ENCODE measurements at places on chromosomes 7 and 10.

DNA sequence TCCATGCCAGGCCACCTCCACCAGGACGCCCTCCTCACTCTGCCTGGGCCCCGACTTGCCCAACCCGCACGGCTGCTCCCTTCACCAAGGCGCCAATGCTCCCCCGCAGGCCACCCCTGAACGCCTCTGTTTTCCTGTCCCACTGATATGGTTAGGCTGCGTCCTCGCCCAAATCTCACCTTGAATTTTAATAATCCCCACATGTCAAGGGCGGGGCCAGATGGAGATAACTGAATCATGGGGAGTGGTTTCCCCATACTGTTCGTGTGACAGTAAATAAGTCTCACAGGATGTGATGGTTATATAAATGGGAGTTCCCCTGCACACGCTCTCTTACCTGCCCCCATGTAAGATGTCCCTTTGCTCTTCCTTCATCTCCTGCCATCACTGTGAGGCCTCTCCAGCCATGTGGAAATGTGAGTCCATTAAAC is 29.8 kb downstream of the RSU1 start:
- DNase-seq = peak; percentile 60

DNA sequence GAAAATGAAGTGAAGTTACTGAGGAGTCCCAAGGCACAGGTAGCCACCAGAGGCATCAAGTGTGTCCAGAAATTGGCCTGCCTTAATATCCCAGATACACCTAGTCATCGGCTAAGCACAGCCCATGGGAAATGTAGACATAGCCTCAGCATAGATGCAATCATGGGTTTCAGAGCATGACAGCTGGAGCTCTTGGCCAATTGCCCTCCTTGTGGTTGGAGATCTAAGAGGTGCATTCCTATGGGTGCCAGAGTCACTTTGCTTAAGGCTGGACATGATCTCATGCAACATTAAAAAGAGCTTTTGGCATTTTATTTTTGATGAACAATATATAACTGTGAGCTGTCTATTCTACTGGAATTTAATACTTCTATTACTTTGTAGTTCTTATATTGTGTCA is 758.0 kb upstream of the LRRTM3 start:
- DNase-seq = no peak

DNA sequence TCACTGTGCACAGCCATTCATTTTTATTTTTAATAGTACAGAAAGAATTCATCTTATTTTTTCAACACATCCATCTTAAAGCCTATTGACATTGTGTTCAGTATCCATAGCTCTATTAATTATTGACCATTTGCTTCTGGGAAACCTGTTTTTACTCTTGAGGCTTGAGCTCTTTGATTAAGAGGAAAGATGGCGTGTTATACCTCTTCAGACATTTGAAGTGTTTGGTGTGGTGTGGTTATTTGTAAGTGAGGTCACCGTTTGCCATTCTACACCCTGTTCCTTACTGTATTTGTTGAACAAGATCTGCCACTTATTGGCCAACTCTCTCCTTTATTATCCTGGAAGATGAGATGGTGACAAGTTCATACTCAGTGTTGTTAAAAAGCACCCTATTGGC is 18.4 kb downstream of the C7orf57 start:
- no peak for DNase-seq

GRCh38 chr10:74500026-74500704 is 326.2 kb upstream of the KAT6B start:
- DNase-seq = no peak

DNA sequence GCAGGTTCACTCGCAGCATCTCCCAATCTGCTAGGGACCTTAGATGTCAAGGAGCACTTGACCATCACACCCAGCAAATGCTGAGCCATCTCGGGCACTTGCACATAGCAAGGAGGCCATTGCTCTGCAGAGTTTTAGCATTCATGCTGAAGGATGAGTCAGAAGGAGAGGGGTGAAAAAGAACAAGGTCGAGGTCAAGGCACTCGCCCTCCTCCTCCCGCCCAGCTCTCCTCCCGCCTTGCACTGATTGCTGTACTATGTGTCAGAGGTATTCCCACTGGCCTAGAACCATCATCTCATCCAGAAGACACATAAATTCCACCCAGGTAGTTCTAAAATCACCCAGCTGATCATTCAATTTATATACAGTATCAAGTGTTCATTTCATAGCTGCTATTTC is 255.1 kb upstream of the SP4 start:
- no peak for DNase-seq

- DNase-seq = no peak
Observed at GRCh38 chr7:152485826-152486225, 50.0 kb upstream of the KMT2C start.

GRCh38 chr7:14748461-14748860 is 154.1 kb downstream of the DGKB start:
- no peak for DNase-seq

DNA sequence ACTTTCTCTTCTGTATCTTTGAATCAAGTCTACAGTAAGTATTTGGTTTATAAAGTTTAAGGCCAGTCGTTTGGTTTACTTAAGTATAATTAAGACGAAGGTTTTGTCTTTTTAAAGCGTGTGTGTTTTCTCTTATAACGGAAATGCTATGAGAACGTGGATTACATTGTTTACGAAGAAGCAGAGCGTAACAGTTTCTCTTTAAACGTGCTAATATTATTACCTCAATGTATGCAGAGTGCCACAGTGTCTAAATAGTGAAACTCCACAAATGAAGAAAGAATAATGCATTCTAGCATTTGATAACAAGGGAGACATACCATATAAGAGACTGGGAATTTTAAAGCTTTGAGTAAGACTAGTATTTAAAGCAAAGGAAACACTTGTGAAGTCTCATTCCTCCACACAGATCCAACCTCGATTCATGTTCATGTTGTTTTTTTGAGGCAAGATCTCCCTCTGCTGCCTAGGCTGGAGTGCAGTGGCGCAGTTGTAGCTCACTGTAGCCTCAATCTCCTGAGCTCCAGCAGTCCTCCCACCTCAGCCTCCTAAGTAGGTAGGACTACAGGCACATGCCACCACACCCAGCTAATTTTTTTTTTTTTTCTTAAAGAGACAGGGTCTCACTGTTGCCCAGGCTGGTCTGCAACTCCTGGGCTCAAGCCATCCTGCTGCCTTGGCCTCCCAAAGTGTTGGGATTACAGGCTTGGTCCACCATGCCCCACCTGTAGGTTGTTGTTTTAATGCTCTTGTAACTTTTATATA is 75.1 kb downstream of the ANKRD61 start:
- DNase-seq = peak; percentile 25

GRCh38 chr7:140047197-140047596 is 15.6 kb downstream of the PARP12 start:
- no peak for DNase-seq

DNA sequence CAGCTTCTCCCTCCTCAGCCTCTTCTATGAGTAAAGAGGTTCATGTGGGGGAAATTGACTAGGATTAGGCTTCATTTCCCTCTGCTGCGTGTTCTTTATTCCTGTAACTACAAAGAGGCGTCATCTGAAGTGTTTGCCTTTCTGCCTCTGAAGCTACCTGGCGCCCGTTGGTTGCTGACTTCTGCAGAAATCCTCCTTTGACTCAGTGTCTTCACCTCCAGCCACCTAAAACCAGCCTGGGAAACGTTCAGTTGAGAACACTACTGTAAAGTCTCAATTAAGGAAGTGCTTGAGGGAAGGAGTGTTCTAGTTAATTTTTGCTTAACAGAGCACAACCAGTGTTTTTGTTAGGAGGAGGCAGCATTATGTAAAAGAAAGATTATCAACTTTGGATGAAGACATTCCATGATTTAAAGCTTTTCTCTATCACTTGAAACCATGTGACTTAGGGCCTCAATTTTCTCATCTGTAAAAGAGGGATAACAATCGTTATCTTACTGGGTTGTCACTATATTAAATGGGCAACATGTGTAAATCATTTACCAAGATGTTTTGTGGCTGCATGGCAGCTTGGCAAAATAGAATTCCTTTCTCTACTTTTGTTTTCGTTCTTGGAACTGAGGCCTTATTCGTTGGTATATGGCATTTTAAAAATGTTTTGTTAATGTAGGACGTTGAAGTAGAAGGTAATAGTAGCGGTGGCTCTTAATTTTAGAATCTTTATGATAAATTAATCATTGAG is 642.9 kb downstream of the SDK1 start:
- no peak for DNase-seq

GRCh38 chr10:3290550-3290949 is 118.0 kb upstream of the PITRM1 start:
- no peak for DNase-seq

- DNase-seq = no peak
Observed at GRCh38 chr7:92119213-92119759, 15.0 kb downstream of the CYP51A1 start.

DNA sequence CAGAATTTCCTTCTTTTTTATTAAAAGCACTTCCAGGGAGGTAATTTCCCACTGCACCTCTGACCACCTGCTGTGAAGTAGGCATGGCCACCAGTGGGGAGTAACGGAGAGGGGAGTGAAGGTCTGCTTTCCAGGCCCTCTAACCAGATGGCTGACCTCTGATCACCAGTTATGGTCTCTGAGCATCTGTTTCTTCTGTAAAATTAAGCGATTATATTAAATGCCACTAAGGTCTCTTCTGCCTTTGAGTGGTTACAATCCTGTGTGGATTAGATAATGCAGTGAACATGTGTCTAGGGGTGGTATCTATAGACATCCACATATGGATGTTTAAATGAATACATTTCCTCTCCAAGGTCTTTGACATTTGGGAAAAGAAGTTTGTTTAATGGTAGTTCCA is 199.6 kb downstream of the HERPUD2 start:
- DNase-seq = no peak

- DNase-seq = no peak
Observed at GRCh38 chr7:111368381-111369065, 193.8 kb downstream of the IMMP2L start.

DNA sequence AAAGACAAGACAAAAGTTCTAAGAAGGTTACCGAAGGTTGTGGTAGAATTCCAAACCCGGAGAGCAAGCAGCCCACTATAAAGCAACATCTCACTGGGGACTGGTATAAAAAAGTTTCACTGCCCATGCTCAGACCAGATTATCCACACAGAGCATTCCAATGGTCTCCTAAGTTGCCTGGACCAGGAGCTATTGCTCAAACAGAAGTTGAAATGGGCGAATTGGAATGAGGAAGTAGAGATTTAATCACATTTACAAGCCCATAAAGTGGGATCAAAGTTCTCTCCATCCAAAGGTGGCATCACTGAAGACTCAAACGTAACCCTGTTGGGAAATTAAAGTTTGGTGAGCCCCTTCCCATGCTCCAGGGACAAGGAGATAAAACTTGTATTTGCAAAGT is 19.8 kb downstream of the OR2F1 start:
- DNase-seq = no peak

- DNase-seq = no peak
Observed at GRCh38 chr10:128614802-128615553, 488.8 kb upstream of the MKI67 start.

GRCh38 chr7:6416516-6417145 is 31.1 kb downstream of the DAGLB start:
- no peak for DNase-seq

DNA sequence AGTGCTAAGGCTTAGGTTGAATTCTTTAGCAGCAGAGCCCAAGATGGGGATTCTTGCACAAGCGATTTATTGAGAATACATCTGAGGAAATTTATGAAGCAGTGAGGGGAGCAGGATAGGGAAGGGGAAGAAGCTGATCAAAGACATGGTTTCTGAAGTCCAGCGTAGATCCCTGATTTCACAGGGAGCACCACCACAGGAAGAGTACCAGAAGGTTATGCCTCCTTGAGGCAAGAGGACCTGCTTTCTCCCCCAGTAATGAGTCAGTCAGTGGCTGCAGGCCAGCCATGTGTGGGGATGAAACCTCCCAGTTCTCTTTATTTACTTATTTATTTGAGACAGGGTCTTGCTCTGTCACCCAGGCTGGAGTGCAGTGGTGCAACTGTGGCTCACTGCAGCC is 35.0 kb upstream of the CBLL1 start:
- DNase-seq = no peak

GRCh38 chr7:5694221-5694754 is 87.2 kb downstream of the RNF216 start:
- no peak for DNase-seq

GRCh38 chr10:61316676-61317265 is 136.4 kb downstream of the TMEM26 start:
- DNase-seq = no peak

DNA sequence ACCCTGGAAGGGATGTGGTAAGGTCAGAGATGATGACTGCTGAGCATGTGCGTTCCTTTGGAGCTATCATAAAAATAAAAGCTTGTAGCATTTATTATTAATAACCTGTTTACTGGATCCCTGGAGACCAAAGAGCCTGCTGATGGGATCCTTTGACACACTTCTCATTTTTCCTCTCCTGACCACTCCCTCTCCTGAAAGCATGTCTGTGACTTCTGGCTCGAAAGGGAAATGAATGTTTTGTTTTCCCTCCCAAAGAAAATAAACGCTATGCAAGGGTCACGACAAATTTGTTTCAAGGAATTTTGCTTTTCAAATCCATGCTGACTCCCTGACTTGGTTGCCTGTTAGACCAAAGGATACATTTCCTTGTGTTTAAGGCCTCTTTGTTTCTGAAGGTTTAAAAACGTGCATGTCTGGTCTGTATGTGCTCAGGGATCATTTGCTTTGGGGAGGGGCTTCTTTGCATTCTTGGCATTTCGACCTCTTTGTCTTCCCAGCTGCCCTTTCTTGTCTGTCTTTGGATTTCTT is 185.1 kb upstream of the AGK start:
- no peak for DNase-seq

DNA sequence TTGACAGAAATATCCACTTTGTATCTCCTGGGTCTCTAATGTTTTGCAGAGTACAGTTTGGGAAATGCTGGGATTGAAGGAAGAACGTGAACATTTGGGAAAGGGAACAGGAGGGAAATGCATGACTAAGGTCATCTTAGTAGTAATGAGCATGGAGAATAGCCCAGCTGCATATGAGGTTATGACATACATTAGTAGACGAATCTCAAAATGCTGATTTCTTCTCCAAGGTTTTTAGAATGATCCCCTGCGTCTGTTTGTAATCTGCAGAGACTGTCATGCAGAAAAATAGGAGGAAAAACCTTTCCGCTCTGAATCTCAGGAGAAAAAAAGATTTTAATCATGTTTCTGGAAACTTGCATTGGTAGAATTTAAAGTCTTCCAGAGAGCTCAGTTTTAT is 133.6 kb downstream of the PPP1R9A start:
- no peak for DNase-seq
